Cerebellar nuclear complex (tissue), 1 donor: ENCODE measurements at places on chromosomes 5 and 9.

DNA sequence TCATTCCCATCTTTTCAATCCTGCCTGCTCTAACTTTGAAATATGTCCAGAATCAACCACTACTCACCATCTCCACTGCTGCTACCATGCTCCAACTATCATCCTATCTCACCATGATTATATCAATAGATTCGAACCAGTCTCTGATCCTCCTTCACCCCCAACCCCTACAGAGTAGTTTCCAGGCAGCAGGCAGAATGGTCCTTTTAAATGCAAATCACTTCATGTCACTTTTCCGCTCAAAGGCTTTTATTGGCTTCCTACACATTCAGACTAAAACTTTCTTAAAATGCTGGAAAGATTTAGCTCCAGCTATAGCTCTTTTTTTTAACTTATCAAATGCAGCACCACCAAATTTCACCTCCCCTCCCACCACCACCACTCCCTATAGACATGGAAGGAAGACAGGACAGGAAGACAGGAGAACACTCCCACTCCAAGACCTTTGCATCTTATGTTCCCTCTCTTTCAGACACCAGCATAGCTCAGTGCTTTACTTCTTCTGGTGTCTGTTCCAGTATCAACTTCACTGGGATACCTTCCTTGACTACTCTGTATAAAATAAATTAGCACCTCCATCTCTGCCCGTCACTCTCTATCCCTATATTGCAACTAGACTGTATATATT lies 9.9 kb upstream of the PPP2R2B start:
- DNase-seq, result no peak

GRCh38 chr5:72604798-72605154 lies 97.6 kb upstream of the ZNF366 start:
- no peak for DNase-seq

DNA sequence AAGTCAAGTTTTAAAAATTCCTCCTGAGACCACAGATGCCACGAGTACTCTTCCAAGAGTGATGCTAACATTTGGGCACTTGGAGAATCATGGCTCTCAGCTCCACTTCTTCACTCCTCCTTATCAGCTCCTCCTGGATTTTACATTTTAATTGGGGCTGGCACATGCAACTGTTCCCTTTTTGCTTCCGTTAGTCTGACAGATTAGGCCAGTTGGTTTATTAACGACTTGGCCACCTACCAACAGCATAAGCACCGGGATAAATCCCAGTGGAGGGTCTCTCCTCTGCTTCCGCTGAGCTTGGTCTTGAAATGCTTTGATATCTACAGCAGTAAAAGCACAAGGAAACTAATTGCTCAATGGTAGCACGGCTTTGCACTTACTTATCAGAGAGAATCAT lies 134.6 kb upstream of the RASEF start:
- no peak for DNase-seq

GRCh38 chr9:83981126-83981871 lies 694 bp downstream of the RMI1 start:
- DNase-seq, result no peak

- DNase-seq, result no peak
These were observed 928.3 kb downstream of the NR2F1-AS1 start for GRCh38 chr5:92652756-92653155.

GRCh38 chr9:131743096-131743495 lies 3.2 kb upstream of the RAPGEF1 start:
- DNase-seq, result no peak

DNA sequence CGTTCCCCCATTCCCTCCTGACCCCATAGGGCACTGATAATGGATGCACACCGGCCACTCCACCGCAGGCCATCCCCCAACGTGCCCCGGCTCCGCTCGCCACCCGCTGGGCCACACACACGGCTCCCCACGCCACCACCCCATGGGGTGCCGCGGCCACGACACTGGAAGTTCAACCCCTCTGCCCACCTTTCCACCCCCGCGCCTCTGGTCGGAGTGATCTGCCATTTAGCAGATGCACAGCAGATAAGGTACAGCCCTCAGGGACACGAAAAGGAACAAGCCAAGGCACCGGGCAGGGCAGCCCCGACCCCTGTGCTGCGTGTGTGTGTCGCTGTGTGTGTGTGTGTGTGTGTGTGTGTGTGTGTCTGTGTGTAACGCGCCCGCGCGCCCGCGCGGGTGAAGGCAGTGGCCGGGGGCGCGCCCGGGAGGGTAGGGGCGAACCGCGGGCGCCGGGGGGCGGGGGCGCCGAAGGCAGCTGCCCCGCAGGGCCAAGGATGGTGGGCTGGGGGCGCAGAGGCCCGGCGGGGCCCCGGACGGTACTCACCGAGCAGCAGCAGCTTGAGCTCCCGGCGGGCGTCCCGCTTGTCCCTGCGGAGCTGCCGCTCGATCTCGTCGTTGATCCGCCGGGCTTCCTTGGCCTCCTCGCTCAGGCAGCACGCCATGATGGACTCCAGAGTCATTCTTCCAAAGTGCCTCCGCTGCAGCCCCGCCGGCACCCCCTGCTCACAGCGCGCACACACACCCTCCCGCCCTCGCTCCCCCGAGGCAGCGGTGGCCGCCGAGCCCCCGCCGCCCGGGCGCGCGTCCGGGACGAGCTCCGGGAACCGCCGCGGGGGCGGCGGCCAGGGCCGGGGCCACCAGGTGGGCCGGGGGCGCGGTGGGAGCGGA lies 813 bp downstream of the GNAQ start:
- DNase-seq, result no peak

DNA sequence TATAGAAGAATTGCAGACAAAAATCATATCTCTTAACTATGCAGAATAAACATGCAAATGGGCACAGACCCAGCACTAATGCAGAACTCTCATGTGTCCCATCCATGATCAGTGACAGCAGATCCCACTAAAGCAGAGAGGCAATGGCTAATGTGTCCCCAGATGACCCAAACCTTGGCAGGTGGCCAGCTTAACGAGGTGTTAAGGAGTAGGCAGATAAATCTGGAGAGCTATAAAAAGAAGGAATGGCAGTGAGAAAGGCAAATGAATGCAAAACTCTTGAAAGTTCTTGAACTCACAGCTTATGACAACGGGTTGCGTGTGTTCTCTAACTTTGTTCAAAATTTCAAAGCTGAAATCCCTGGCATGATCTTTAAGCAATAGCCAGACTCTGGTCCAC lies 265.4 kb downstream of the RASEF start:
- no peak for DNase-seq

GRCh38 chr9:21810388-21810787 lies 8.0 kb downstream of the MTAP start:
- DNase-seq, result no peak

DNA sequence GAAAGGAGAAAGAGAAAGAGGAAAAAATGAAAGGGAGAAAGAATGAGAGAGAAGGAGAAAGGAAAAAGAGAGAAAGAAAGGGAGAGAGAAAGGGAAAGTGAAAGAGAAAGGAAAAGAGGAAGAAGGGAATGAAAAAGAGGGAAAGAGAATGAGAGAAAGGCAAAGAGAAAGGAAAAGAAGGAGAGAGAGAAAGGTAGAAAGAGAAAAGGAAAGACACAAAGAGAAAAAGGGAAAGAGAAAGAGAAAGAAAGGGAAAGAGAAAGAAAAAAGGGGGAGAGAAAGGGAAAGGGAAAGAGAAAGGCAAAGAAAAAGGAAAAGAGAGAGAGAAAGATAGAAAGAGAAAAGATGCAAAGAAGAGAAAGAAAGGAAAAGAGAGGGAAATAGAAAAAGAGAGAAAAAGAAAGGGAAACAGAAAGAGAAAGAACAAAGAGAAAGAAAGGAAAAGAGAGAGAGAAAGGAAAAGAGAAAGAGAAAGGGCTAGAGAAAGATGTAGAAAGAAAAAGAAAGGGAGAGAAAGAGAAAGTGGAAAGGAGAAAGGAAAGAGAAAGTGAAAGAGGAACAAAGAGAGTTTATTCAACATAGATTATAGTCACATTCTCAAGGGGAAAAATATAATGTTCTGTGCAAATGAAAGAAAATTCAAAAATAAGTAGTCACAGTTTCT lies 165.2 kb downstream of the TMEM38B start:
- DNase-seq, result no peak

GRCh38 chr5:163362840-163363371 lies 74.5 kb upstream of the CCNG1 start:
- DNase-seq, result no peak

DNA sequence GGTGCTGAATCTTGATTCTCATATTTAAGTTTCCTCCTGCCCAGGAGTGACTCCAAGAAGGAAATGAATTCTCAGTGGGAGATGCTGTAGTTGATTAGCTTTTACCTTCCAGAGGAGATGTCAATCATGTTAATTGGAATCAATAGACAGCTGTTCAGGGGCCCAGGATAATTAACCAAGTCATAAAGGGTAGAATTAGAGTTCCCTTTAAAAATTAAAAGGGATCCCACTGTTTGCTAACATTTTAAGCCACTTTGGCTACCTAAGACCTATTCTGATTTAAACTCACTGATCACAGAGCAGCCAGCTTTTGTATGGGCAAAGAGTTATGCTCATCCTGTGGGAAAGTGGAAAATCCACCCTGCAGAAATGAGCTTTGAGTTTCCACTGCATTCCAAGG lies 249.6 kb downstream of the SLIT3 start:
- DNase-seq, result no peak

- no peak for DNase-seq
These were observed 4.8 kb downstream of the WNK2 start for GRCh38 chr9:93188426-93189368.

- no peak for DNase-seq
These were observed 288.3 kb downstream of the MLLT3 start for GRCh38 chr9:20333991-20334390.

- no peak for DNase-seq
These were observed 100.7 kb downstream of the PHF2 start for GRCh38 chr9:93677048-93677571.

GRCh38 chr9:110499608-110500007 lies 79.9 kb downstream of the SVEP1 start:
- no peak for DNase-seq

DNA sequence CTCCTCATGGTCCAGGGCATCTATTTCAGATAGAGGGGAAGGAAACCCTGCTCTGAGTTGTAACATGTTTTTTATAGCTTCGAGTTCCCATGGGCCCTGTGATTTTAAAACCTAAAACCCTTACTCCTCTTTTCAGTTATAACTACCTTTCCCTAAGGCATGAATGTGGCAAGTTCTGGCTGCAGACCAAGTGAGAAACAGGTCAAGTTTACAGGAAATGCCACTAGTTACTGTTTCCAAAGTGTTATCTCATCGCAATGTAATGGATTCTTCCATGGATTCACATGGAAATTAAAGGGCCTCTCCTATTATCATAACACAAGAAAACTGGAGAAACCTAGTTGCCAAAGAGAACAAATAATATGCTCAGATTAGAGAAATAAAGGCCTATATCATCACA lies 574.5 kb upstream of the GRAMD2B start:
- DNase-seq, result no peak

GRCh38 chr5:139454568-139455290 lies 7.8 kb downstream of the ECSCR start:
- DNase-seq, result no peak

DNA sequence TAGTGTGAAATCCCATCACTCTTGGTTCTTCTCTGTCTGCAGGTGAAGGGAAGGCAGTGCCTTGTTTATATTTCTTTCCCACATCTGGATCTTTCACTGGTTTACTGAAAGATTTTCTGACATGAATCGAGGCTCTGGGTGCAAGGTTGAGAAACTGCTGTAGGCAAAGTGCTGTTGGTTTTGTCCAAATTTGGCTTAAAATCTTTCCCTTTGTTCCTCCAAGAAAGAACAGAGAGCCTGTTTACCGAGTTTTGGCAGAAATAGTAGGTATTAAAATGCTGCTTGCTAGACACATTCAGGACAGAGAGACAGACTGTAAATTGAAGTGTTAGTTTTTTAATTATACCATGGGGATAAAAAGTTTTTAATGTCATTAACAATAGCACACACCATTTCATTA lies 21.5 kb downstream of the SKP2 start:
- no peak for DNase-seq

- no peak for DNase-seq
These were observed 47.1 kb upstream of the RICTOR start for GRCh38 chr5:39121315-39121714.

DNA sequence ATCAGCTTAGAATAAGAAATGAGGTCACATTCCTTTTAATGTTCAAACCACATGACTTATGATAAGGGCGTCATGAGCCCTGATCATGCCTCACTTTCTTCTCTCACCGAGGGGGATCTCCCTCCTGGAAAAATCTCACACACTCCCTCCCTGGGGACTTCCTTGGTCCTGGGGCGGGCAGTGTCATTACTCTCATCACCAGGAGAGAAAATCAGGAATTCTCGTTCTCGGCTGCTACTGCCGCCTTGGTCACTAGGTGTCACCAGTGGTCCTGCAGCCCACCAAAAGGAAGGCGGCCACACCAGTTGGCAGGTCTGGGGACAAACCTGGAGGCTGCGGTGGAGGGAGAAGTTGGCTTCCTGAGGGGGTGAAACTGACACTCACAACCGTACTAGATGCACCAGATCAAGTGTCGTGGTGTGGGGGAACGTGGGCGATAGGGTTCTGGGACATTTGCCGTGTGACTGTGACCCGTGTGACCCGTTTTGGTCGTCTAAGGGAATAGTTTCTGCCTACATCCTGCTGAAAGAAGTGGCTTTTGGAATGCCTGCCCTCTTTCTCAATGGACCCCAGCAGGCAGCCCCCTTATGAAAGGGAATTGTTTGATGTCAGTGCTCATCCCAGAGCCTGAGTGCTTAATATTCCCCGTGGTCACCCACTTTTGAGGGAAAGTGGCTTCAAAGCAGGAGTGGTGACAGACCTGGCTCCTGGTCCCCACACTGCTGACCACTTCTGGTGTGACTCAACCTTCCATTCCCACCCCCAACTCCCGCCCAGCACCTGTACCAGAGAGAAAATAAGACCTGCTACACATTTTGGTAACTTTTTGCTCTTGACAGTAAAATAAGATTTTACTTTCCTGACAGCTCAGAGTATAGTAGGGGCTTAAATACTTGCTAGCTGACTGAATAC lies 63.2 kb downstream of the ACER2 start:
- no peak for DNase-seq

GRCh38 chr5:92886751-92887150 lies 694.3 kb downstream of the NR2F1-AS1 start:
- no peak for DNase-seq

DNA sequence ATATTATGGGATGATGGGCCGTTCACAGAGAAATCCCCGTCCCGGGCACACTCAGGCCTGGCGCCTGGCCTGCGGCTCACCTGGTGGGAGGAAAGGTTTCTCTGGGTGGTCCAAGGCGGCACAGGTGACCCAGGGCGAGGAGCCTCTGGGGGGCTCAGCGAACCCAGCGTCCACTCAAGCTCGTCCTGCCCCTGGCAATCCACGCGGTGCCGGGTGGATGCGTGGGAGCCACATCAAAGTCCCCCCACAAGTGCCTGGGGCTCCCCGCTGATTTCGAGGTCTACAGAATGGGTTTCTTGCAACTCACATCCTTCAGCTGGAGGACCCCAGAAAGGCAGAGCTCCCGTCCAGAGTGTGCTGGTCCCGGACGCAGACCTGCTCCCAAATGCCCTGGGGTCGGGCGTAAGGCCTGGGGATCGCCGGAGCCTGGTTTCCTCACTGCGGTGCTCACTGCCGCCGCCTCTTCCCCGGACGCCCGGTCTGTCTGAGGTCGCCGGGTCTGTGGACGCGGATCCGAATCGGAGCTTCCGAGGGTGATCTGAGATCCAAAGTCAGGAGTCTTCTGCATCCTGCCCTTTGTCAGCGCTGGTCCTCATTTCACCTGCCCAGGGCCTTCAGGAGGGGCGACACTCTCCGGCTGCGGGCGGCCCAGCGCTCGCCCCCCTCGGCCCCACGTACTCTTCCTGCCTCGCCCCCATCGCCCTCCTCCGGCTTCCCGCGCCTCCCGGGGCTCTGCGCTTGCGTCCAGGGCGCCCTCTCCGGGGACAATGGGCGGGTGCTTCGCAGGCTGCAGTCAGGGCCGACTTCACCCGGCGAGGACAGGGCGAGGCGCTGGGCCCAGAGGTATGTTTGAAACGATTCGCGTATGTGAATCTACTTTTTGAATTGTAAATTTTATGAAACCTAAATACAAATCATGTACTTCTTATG lies 20.0 kb upstream of the RUFY1 start:
- no peak for DNase-seq
